Epithelial cell of prostate (primary cell): ENCODE measurements at places on chromosomes 7 and 10.

DNA sequence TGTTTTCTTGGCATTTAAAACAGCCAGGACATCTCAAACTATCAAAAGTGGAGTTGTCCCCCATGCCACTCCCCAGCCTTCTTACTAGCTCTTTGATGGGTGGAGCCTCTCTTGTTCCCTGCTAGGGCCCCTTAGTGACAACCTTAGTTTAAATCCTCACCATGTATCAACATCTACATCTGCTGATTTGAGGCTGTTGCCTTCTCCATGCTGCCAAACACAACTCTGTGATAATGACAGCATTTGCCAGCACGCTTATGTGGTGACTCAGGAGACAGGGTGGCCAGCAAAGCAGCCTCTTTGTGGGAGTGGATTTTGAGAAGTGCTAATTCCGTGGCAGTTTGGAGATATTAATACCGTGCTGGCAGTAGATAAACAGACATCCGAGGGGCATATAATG lies 145.4 kb downstream of the LRRC4 start:
- DNase-seq, result no peak

- no peak for DNase-seq
Measured at GRCh38 chr7:117386110-117386706, 41.1 kb downstream of the ASZ1 start.

DNA sequence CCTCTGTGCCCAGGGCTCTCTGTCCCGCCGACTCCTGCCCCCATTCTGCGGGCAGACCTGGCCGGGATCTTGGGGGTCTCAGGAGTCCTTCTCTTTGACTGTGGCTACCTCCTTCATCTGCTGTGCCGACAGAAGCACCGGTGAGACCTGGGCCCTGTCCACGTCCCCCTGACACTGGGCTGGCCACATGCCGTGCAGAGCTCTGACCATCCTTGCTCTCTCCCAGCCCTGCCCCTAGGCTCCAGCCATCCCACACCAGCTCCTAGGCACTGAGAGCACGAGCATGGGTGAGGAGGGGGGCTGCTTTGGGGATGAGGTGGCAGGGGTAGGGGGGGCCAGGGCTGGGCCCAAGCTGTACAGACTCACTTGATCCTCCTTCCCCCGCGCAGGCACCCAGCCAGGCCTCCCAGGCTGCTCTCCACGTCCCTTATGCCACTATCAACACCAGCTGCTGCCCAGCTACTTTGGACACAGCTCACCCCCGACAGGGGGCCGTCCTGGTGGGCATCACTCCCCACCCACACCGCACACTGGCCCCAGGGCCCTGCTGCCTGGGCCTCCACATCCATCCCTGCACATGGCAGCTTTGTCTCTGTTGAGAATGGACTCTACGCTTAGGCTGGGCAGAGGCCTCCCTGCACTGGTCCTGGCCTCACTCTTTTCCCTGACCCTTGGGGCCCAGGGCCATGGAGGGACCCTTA lies 4.8 kb upstream of the PILRB start:
- no peak for DNase-seq

DNA sequence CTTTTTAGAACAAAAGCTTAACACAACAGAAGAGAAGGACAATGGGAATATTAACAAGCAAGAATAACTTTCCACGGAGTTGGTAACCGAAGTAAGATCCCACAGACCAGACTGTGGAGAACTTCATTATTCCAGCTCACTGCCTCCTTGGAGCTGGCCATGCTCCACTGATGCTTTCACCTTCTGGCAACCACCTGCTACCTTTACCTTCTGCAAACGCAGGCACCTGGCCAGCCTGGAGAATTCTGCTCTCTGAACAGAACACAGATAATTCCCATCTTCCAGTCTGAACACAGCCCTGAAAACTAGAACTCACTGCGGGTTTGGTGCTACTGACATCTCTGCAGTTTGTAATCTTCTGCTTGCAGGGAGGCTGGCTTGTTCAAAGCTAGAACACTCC lies 66.5 kb downstream of the JAZF1 start:
- no peak for DNase-seq

DNA sequence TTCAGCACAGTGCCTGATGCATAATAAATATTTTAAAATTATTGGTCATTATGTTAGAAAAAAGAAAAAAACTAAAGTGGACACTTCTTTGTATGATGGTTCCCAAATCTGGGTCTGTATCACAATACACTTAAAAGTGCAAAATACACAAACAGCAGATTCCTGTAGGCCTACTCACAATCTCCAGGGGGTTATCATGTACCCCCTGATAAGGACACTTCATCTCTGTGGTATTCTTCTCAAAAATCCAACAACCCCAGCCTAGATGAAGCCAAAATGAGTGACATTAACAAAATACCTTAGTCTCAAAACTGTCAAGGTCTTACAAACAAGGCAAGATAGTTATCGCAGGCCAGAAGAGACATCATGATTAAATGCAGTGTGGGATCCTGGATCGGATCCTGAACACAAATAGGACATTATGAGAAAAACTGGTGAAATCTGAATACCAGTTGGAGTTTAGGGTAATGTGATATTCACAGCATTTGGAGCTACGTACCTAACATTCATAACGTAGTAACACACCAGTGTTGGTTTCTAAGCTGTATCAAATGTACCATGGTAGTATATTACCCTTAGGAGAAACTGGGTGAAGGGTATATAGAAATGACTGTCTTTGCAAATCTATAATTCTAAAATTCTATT lies 45.2 kb downstream of the NSUN6 start:
- no peak for DNase-seq

GRCh38 chr10:104308439-104308903 lies 29.8 kb downstream of the ITPRIP start:
- DNase-seq, result no peak

DNA sequence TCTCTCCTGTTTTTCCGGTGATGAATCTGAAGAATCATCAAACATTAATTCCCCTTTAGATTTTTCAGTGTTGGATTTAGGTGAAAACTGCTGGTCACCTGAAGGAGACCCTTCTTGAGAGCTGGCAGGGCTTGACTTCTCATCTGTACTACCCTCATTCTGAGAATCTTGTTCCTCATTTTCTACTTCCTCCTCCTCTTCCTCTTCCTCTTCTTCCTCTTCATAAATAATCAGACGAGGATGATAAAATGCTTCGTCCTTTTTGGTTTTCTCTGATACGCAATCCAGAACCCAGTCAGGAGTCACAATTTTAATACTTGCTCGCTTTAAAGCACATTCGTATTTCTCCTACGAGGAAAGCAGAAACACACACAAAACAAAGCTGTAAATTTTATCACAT lies 26.9 kb downstream of the PAXIP1 start:
- DNase-seq, result no peak

DNA sequence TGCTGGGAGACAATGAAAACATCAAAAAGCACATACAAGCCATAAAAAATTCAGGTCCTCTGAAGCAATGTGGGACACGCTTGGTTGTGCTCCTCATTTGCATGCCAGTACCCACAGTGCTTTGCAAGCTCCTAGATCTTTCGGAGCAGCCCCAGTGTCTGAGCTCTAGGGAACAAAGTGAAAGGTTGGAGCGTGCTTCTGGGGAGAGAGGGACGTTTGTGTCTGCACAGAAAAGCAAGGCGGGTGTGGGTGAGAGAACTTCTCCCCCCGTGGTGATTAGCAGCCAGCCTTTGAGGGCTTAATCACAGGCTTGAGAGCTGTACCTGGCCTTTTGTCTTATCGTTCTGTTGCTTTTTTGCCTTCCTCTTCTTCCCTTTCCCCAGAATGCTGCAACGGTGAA lies 76.7 kb upstream of the HABP2 start:
- no peak for DNase-seq

- no peak for DNase-seq
Measured at GRCh38 chr7:41691286-41692190, 11.4 kb downstream of the INHBA start.

GRCh38 chr7:51150193-51150592 lies 166.4 kb downstream of the COBL start:
- DNase-seq, result no peak

DNA sequence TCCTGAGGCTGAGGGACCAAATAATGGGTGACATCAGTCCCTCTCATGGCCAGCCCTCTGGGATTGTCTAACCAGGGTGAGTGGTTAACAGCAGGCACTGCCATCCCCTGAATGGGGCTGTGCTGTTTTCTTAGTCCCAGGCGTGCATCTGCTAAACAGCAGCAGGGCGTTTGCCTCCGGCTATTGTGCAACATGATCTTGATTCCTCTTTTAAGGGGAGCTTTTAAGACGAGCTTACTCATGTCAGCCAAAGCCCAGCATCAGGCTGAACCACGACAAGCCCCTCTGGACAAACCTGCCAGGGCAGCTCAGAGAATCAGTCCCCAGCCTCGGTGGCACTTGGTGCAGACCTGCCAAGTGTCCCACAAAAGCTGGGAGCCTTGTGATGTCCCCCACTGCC lies 16.2 kb upstream of the IGFBP3 start:
- no peak for DNase-seq

DNA sequence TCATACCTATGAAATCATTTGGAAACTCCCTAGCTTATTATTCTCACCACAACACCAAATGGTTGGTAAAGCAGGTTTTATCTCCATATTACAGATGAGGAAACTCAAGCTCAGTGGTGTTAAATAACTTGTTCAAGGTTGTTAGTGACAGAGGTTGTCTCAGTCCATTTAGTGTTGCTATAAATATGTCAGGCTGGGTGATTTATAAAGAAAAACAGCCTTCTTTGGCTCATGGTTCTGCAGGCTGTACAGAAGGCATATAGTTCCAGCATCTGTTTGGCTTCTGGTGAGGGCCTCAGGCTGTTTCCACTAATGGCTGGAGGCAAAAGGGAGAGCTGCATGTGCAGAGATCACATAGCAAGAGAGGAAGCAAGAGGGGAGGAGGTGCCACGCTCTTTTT lies 96.6 kb downstream of the ZNF438 start:
- no peak for DNase-seq

DNA sequence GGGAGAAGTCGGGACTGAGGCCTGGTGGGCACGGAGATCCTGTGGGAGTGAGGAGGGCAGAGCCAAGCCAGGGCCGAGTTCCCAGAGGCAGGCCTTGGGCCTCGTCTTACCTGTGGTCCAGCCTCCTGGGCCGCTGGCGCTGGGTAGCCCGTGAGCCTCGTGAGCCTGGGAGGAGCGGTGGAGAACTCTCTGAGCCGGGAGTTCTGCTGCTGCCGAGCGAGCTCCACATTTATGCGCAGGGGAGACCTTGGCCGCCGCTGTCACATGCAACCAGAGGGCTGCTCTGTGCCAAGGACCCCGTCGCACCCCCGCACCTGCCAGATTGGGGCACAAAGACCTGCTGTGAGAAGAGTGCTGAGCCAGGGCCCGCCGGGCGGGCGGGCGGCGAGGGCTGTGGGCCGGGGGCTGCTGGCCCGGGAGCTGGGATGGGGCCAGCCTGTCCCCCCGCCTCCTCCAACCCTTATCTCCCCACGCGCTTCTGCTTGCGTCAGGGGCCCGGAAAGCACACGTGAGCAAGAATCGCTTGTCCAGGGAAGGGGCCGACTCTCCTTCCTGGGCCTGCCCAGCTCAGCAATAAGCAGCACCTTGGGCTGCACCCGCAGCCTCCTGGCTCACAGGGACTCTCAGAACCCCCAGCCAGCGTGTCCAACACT lies 10.2 kb downstream of the VENTX start:
- no peak for DNase-seq

GRCh38 chr10:90775351-90776028 lies 82.3 kb downstream of the HTR7 start:
- no peak for DNase-seq

DNA sequence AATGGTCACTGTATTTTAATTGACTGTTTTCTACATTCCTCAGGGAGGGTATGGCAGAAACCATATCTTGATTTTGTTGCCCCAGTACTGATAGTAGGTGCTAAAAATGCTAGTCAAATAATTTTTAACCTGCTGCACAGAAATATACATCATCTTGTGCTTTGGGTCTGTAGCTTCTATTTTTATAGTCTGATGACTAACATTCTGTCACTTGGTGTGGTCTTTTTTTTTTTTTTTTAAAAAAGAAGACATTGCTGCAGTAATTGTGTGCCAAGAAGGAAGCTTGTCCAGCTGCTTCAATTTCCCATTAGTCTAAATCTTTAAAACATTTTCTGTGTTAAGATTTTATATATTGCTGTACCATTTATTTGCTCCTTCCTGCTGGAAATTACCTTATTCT lies 83.6 kb downstream of the ICA1 start:
- no peak for DNase-seq

DNA sequence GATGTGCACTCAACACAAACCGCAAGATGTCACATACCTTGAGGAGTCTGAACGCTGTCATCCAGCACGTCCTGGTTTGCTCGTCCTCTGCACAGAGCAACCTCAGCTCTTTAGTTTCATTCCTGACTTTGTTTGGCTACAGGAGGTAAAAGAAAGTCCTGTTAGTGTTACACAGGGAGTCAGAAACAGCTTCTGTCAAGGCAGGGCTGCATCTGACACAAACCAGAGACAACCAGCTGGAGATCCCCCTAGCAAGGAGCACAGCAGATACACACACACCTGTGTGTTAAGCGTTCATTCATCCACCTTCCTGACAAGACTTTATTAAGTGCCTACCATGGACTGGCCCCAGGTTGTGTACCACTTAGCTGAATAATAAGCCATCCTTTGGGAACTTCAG lies 47.5 kb upstream of the DDC start:
- DNase-seq, result no peak

DNA sequence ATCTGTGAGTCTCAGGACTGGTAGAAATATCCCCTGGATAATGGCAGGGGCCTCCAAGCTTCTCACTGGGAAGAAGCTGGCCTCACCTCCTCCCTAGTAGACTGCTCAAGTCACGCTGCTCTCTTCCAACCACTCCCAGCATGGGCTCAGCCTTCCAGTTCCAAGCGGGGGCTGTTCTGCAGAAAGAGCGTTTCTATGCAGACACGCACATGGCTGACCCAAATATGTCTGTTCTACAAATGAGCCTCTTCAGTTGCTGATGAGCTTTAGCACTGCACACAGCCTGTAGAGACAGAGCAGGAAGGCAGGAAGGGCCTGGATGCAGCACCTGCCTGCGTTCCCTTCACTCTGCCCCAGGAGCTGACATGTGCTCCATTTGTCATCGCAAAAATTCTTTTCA lies 523.9 kb upstream of the MGMT start:
- DNase-seq, result no peak

GRCh38 chr10:49508249-49508648 lies 30.7 kb downstream of the ERCC6 start:
- no peak for DNase-seq

DNA sequence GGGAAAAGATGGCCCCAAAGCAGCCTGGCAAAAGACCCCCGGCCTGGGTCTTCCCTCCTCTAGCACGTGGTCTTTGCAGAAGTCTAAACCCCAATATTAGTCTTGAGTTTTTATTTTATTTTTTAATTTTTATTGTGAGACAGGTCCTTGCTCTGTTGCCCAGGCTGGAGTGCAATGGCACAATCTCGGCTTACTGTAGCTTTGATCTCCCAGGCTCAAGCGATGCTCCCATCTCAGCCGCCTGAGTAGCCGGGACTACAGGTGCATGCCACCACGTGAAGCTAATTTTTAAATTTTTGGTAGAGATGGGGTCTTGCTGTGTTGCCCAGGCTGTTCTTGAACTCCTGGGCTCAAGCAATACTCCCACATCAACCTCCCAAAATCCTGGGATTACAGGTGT lies 40.3 kb upstream of the MXI1 start:
- no peak for DNase-seq

- no peak for DNase-seq
Measured at GRCh38 chr10:67804395-67804678, 33.7 kb downstream of the DNAJC12 start.

- no peak for DNase-seq
Measured at GRCh38 chr7:25179325-25179724, 49.0 kb downstream of the NPVF start.
